Cortex of kidney (tissue), 1 donor: ENCODE measurements at places on chromosomes 5 and 9.

GRCh38 chr5:141945511-141946051, 12.4 kb downstream of the PCDH12 start:
- no peak for DNase-seq

GRCh38 chr9:4743131-4743875, 2.3 kb upstream of the AK3 start:
- no peak for DNase-seq

- no peak for DNase-seq
These were observed 5.5 kb upstream of the LTC4S start for GRCh38 chr5:179788193-179788854.

- no peak for DNase-seq
These were observed 63.2 kb downstream of the SERINC5 start for GRCh38 chr5:80192507-80193241.

DNA sequence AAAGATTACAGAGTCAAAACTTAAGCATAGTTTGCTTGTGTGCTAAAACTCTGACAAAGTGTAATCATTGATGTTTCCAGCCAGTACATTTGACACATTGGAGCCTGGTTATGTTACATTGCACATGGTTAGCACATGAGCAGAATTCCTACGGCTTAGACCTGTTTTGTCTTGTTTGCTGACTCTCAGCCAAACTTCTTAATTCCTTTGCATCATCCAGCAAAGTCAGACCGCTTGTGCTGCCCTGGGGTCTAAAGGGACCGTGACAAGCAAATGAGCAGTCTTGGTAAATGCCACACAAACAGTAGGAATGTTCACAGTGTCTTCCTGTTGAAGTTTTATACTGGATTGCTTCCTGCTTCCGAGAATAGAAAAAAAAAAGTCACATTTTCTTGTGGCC, 72.0 kb upstream of the ENTREP1 start:
- DNase-seq = no peak

DNA sequence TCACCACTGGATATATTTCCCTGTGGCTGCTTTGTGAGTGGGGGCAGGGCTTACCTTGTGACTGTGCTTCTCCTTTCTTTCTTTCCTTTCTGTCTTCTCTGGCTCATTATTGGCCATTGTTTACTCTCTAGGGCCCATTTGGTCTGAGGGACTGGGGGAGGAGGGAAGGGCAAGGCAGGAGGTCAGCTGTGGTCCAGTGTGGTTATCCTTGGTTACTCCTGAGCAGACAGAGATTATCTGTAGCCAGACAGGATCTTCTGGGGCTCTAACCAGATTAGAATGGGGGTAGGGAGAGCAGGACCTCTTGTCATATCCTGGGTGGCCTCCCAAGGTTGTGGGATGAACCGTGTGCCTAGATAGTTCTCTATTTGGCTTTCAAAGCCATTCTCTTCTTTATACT, 71.2 kb downstream of the ANKRD55 start:
- DNase-seq = no peak

GRCh38 chr5:7094626-7095025, 301.3 kb upstream of the ADCY2 start:
- no peak for DNase-seq

DNA sequence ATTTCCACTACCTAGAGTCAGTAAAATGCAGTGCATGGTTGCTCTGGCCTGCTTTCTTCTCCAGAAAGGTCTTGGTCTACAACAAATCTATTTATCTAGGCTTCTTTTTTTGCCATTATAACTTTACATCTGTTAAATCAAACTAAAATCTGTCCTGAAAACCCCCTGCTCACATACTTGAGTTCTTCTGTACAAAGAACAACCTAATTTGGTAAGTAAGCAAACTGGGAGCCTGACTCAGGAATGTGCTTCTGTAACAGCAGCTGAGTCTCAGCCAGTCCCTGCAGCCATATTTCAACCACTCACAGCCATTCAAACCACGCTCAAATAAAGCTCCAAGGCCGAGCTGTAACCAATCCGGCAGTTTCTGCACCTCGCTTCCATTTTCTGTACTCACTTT, 95.8 kb downstream of the PLPP1 start:
- DNase-seq = no peak
